ENCODE measurements at places on chromosomes 2 and 18.

DNA sequence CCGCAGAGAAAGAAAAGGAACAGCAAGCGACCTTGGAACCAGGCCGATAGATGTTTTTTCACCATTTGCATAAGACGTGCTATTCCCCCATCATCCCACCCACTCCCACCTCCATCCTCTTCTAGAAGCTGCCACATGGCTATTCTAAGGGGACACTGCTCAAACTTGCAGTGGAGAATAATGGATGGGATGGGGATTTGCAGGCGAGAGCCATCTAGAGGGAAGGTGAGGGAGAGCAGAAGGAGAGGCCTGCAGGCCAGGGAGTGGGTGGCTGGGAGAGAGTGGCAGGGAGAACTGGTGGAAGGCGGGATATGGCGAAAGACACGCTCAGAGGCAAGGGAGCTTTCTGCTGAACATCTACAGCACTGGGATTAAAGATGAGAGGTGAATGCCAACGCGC lies 84.9 kb downstream of the MAPK4 start:
- DNase-seq: no peak

DNA sequence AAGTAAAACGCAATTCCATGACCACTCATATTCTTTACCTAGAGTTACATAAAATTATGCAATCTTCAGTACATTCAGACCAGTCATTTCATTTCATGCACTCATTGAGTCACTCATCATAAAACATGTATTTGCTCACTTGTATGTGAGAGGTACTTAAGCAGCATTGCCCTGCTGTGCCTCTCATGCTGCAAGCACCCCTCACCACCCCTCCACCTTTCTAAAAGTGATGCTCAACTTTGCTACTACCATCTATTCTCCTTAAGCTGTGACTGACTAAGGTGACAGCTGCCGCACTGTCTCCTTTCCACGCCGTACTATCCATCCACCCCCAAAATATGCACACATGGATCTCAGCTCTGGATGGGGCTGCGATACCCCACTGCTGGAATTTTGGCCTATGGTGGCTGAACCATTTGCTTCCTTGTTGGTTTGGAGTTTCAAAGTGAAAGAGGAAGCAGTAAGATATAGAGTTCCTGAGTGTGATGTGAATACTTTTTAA lies 7.2 kb downstream of the ARHGAP25 start:
- DNase-seq: no peak

GRCh38 chr2:20113986-20114938 lies 62.8 kb upstream of the LAPTM4A start:
- no peak for DNase-seq

DNA sequence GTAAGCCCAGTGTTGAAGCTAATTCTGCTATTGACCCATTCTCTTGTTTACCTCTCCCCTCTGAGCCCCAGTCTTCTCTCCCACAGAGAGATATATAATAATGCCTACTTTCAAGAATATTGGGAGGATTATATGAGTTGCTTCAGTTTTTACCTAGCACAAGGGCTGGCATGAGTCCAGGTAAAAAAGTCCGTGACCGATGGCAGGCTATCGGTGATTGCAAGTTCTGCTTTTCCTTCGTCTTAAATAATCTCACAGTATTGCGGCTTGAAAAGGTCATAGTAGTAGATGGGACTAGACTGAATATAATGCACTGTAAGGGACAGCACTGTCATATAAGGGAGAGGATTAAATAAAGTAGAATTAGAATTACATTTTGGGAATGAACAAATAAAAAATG lies 77.6 kb downstream of the KIF5C start:
- DNase-seq: no peak

DNA sequence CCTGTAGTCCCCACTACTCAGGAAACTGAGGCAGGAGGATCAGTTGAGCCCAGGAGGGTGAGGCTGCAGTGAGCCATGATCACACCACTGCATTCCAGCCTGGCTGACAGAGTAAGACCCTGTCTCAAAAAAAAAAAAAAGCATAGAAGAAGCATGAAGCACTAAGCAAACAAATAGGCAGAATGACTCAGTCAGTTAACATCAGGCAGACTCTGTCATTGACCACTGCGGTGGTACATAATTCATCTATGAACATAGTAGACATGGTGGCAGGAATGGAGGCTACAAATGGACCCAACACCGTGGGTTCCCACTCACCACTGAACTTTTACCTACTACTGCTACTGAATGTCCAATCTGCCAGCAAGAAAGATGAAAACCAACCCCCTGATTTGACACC lies 7.6 kb upstream of the ASXL2 start:
- no peak for DNase-seq

- DNase-seq: no peak
These were observed 90.7 kb upstream of the TFPI start for GRCh38 chr2:187644981-187645380.

DNA sequence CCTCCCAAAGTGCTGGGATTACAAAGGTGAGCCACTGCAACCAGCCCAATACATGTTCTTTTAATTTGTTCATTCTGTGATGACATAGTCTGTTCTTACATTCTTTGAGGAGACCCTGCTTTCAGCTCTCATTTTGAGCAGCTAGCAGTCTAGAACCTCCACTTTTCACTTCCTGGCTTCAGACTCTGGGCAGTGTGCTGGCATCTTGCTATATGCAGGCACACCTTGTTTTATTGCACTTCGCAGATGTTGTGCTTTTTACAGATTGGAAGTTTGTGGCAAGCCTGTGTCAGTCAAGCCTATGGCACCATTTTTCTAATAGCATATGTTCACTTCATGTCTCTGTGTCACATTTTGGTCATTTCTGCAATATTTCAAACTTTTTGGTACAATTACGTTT lies 72.4 kb downstream of the PRKCE start:
- DNase-seq: no peak

DNA sequence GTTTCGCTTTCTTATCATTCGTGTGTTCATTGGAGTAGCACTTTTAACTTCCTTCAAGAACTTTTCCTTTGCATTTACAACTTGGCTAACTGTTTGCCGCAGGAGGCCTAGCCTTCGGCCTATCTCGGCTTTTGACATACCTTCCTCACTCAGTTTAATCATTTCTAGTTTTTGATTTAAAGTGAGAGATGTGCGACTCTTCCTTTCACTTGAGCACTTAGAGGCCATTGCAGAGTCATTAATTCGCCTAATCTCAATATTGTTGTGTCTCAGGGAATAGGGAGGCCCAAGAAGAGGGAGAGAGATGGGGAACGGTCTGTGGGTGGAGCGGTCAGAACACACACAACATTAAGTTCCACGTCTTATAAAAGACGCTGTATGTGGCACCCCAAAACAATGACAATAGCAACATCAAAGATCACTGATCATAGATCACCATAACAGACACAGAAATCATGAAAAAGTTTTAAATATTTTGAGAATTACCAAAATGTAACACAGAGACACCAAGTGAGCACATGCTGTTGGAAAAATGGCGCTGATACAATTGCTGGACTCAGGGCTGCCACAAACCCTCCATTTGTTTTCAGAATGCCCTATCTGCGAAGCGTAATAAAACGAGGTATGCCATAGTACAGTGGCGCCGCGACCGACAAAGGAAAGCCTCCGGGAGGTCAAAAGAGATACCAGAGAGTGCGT lies 553 bp downstream of the TIGD1 start:
- DNase-seq: no peak

GRCh38 chr2:137770166-137770565 lies 194.1 kb upstream of the HNMT start:
- no peak for DNase-seq
